ENCODE measurements at places on chromosomes 2 and 18.

DNA sequence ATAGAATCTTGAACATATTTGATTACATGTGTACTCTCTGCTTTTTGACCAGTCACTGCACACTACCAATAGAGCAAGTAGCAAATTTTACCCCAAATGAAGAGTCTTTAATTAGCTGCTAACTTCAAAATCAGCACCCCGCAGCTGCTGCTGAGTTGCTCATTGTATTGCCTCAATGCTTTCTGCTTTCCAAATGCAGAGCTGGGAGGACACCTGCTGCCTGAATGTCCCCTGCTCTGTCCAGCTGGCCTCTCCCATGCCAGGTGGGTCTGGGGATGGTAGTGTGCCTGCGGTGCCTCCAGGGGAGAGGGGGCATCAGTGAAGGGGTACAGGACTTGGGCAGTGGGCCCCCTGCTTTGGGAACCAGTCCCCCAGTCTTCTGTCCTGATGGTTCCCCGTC is 184.8 kb downstream of the PRKCE start:
- no peak for DNase-seq

- no peak for DNase-seq
Observed at GRCh38 chr2:75764611-75765010, 53.9 kb upstream of the GCFC2 start.

DNA sequence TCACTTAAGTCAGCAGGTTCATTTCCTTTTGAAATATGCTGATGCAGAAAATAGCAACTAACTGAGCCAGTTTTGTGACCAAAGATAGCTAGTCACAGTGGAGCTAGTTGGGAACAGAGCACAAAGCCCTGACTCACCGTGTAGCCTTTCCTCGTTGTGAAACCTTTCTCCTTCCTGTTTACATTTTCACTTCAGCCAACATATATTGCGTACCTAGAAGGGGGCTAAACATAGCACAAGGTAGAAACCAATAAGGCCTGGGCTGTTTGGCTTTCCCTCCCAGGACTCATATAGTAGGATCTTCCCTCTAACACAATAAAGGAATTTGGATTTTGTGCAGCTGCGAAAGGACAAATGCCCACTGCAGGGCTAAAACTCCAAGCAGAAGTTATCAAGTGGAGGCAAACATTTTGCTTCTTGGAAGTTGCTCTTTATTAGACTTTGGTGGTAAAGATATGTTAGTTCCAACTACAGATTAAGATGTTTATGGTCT is 24.5 kb upstream of the LPIN2 start:
- peak; percentile 63 for DNase-seq

DNA sequence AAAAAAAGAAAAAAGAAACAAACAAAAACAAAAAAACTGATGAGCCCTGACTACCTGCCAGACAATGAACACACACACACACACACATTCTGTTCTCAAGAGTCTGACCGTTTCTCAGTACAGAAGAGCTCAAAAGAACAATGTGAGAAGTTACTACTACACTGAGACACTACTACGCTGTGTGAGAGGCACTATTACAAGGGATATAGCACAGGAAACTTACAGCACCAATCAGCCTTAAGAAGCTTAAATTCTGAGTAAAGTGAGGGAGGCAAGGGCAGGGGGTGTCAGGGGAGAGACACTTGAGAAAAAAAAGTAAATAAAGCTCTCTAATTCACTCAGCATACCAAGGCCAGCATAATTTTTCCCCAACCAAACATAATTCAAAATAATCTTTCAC is 32.5 kb downstream of the WDR33 start:
- no peak for DNase-seq

DNA sequence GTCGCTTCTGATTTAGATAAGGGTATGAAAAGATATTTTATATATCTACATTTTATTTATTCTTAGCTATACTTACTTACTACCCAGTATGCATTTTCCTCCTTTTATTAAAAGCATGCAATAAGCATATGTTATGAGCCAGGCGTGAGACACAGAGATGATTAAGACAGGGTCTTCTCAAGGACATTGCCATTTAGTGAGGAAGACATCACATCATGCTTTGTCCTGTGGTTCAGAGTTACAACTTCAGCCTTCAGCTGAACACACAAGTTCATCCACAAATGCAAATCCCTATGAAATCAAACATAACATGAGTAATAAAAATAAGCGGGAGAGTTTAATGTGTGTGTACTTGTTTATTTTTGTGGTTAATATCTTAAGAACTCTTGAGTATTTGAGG is 30.2 kb downstream of the GRHL1 start:
- DNase-seq, result no peak

- peak; percentile 18 for DNase-seq
Observed at GRCh38 chr2:112140205-112140802, 2.1 kb downstream of the FBLN7 start.

GRCh38 chr2:235594964-235595363 is 101.1 kb downstream of the AGAP1 start:
- no peak for DNase-seq

GRCh38 chr2:102603904-102604303 is 15.4 kb upstream of the SLC9A2 start:
- DNase-seq, result no peak

DNA sequence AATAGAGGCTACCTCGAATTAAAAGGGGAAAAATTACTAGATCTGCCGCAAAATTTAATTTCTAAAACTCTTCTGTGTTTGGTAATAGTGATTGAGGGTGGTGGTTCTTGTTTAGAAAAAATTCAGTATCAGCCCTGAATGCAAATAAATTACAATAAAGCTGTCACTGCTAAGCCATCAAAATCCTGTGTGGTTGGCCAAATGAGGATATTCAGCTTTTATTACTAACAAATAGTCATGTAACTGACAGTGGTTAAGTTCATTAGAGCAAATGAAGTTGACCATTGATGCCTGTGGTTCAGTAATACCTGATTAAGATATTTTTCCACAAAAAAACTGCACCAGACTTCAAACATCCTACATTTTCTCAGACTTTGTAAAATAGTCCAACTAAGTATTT is 14.4 kb downstream of the PPP1CB start:
- no peak for DNase-seq

DNA sequence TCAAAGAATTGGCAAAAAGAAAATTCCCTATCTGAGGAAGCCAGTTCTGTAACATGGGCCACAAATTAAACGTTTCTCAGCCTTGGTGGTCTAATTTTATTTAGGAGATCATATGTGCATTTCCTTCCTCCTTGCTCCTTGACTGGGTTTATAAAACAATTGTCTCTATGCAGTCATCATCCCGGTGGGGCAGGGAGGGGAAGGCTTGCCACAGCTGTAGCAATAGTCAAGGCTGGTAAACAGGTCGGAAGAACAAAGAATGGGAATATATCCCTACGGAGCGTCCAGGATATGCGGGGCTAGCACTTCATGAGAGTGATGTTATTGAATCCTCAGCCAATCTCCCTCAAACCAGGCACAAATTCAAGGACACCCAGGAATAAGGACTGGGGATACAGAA is 143.8 kb downstream of the RNF152 start:
- no peak for DNase-seq

GRCh38 chr18:43661570-43661969 is 384.3 kb upstream of the SYT4 start:
- no peak for DNase-seq

- no peak for DNase-seq
Observed at GRCh38 chr18:49628881-49629795, 67.3 kb downstream of the LIPG start.

DNA sequence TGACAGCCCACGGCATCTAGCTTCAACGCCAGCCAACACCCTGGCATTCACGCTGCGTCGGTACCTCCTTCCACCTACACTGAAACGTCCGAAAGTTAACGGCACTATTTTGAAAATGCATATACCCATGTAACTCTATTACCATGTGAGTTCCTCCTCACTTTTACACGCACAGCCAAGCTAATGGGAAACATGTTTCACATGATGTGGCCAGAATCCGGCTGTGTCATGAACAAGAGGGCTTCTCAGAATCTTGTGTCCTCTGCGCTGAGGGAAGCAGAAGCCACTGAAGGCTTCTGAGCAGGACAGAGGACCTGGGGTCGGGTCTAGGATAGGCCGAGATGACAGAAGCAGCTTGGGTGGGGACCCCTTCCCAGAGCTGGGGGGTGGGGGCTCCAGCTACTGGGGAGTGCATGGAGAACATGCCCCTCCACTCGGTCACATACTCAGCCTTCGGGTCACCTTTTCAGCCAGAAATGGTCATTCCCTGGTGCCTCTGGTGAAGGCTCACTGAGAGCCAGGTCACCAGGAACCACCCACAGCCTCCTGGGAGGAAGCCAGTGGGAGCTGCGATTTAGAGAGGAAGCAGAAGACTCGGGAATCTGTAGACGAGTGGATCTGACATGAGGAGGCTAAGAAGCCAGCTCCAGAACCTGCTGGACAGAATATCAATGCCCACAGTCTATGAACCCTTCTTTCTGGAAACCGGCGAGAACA is 41.5 kb downstream of the HDAC4 start:
- DNase-seq, result no peak

- DNase-seq, result peak; percentile 68
Observed at GRCh38 chr18:58863539-58864145, 1.0 kb upstream of the ZNF532 start.

DNA sequence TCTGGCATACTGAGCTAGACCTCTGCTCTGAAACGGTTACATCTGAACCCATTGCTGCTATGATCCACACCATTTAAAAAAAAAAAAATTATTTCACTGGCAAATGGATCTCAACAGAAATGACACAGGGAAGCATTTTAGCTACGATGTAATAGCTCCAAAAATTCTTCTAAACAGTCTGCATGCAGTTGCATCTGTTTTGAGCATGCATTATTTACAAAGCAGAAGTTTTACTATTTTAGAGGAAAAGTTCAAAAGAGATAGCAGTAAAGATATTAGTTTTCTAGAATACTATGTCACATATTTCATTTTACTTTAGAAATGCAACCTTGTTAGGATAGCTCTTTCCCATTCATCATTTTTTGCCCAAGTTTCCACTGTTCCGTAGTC is 265.7 kb downstream of the MEIS1 start:
- no peak for DNase-seq

DNA sequence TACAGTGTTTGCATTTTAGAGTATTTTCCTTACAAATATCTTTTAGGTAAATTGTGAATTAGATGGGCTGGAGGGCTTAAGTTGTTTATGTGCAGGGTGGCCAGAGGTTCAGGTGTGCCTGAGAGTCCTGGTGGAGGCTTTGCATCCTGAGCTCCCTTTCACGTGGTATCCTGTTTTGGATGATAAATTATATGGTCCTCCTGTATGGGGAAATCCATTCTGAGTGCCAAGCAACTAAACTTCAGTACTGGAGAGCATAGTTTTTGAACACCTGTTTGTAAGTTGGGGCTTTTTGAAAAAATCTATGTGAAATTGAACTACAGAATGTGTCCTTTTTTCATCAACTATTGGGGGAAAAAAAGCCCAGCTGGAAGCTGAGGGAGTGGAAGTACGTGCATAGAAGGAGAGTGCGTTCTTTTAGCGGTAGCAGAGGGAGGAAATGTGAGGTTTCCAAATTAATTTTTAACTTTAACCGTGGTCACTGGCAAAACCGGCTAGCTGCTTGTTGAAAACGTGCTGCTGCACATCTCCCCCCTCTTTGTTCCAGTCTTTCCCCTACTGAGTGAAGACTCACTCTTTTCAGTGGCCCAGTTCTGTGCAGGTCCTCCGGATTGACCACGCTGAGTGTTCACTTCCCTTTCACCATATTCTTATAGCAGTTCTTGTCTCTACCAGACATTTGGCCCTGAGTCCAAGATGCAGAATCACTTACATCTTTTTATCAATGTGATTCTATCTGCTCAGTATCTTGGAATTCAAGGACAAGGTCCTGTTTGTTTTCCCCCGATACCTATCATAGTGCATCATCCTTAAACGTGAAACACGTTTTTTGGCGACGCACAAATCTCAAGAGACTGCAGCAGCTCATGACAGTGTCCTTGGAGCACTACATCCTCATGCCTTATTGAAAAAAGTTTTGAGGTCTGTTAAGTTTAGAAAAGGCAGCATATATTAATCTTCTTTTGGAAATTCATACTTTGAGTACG is 15.3 kb downstream of the CNOT11 start:
- no peak for DNase-seq

- no peak for DNase-seq
Observed at GRCh38 chr2:16303761-16304160, 361.9 kb downstream of the CYRIA start.

DNA sequence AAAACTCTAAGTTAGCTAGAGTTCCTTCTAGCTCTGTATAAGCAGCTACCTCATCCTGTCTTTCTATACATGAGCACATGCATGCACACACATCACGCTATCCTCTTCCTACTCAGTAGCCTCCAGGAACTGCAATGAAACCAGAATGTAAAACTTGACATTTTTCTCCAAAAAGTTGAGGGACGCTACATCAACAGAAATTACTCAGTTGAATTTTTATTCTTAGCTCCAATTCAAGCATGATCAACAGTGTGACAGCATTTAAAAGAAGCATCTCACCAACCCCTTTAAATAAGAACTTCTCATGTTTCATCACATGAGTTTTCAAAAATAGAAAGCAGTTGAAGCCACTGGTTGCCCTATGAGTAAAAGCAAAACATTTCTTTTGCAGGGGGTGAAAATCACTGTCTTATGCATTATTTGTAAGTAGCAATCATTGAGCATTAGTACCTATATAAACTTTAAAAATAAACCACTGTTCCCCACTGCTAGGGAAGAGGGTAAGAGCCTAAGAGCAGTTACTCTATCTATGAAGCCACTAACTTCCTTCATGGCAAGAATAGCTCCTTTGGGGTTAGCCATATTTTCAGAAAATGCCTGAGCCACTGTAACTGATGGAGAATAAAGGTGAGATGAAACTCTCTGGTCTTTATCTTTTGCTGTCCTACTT is 77.9 kb upstream of the ARL5A start:
- DNase-seq, result peak; percentile 31

DNA sequence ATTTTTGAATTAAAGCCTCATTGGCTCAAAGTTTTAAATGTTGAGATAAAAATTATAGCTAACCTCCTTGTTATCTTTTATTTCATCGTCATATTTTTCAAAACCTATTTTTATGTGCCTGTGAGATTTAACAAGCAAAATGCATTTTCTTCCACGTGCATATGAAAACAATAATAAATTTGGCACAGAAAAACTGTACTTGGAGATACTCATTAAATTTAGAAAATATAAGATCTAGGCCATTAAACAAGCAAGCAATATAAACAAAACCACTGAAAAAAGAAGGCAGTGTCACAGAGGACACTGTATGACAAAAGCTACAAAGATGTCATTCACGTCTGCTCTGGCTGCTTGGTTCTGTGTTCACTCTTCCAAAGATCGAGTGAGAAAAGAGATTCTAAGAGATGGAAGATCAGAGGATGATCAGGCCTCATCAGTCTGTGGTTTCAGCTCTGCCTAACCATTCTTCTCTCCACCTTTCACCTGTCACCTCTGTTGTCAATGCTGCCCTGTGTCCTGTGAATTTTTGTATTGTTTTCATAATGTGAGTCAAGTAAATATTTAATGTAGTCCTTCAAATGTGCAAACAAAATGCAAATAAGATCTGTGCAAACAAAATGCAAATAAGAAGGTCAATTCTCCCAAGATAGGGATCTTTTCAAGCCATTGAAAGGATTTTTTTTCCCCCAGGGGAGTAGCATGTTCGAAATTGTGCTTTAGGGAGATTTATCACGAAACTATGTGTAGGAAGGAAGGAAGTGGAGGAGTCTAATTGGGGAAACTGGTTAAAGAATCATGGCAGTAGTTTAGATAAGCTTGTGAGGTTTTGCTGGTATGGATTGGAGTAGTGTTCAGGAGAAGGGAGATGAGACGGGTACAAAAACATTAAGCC is 138.7 kb upstream of the RBMS1 start:
- DNase-seq, result no peak
